ENCODE measurements at places on chromosomes 1 and 21. TPM values are rescaled to one million over a fixed set of nuclear protein-coding genes. Genes with fewer than 3 reads are reported as not detected.

NBPF8 gene
- 8.5 TPM for total RNA-seq

- H3K4me1 ChIP-seq, result peaks cover 87% of the 10 kb centered on the region
- H3K27ac ChIP-seq, result peak overlapping the region; percentile 18
- no peaks in the 10 kb centered on the region for H3K36me3 ChIP-seq
- H3K4me3 ChIP-seq, result no peak overlapping the region
Observed at GRCh38 chr1:27598902-27599528, 4.9 kb downstream of the AHDC1 start.

DNA sequence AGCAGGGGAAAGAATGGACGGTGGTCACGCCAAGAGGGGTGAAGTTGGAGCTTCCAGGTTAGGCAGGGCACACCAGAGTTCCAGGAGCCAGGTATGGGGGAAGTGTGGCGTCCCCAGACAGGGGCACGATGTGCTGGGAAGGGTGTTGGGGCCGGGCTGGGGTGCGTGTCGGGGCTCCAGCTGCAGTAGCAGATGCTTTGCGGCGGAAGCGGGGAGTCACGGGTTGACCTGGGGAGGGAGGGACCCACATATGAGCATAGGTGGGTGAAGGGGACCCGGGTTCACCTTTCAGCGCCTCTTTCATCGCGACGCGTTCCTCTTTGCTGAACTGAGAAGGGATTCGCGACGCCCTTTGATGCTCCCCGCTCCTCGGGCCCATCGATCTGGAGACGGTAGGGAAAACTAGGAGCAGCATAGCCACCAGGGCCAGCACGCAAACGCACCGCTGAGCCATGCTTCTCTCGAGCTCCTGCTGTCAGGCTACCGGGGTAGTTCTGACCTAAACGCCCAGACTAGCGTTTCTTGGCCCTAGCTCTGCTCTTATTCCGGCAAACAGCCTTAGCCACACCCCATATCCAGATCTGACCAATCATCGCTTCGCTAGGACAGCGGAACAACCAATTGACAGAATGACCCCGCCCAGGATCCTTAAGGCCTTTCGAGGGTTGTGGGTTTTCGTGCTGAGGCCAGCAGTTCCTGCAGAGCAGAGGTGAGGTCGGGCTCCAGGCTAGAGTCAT lies at the start of gene PM20D1:
Gene PM20D1, minus strand, starts transcription at position 514 of the 737 bp plus-strand sequence. Its CDS starts 60 bp downstream, at position 454.
- peak within 1 kb of the TSS; percentile 69 for H3K27ac ChIP-seq
- H3K27me3 ChIP-seq, result no peaks in the 10 kb centered on the region
- peak; percentile 92 for DNase-seq

- no peaks in the 10 kb centered on the region for H3K4me1 ChIP-seq
- no peaks in the 10 kb centered on the region for H3K36me3 ChIP-seq
Observed at GRCh38 chr1:214633686-214634085, 30.7 kb downstream of the CENPF start.

DNA sequence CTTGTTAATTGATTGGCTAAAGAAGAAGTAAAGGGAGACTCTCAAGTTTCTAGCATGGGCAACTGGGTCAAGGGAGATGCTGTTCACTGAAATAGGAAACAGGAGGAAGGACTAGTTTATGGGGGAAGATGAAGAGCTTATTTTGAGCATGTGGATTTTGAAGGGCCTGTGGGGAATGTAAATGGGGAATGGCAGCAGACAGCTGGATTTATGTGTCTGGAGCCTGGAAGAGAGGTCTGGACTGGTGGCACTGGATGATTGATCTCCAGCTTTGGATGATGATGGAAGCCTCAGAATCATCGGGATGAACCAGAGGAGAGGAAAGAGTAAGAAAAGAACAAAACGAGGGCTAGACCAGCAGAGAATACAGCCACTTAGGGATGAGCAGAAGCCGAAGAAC lies 54.9 kb upstream of the ENAH start:
- H3K27me3 ChIP-seq, result no peaks in the 10 kb centered on the region
- no peaks in the 10 kb centered on the region for H3K36me3 ChIP-seq
- DNase-seq, result no peak

DNA sequence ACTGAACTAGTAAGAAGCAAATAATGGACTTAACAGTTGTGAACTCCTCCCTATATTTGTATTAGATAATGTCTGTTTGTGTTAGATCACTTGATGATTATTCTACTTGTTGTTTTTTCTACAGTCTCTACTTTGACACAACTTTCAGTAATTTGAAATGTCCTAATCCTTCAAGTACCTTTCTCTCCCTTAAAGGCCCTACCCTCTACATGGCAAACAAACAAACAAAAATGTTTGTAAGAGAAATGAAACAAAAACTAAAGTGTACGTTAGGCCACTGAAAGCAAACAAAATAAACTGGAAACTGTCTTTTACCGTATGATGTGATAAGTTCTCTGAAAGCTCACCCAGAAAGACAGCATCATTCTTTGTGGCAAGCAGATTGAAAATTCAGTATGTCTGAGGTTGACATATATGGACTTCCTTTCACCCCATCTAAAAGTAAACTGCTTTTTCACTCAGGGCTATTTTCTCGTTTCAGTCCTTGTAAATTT lies 255.9 kb upstream of the SNX7 start:
- peak overlapping the region; percentile 60 for H3K27ac ChIP-seq
- H3K36me3 ChIP-seq, result no peaks in the 10 kb centered on the region
- peak overlapping the region; percentile 5 for H3K4me3 ChIP-seq
- H3K4me1 ChIP-seq, result no peaks in the 10 kb centered on the region
- H3K27me3 ChIP-seq, result no peaks in the 10 kb centered on the region
- no peak for DNase-seq

DNA sequence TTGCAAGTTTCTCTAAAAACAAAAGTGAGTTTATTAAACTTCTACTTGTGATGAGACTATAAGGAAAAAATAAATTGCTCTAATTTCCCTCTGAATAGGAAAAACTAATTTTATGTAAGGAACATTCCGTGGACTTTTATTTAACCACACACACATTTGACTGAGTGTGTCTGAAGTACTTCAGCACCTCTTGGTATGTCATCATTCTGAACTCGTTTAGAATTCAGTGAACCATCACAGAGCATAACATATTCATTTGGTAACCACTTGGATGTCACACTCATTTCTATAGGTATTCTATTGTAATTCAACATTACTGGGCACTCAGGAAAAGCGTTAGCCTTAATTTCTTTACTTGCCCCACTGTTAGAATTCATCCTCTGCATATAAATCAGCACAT lies 79.1 kb downstream of the RGS21 start:
- no peaks in the 10 kb centered on the region for H3K36me3 ChIP-seq
- H3K4me3 ChIP-seq, result no peak overlapping the region
- H3K27ac ChIP-seq, result no peak overlapping the region
- no peak for DNase-seq
- H3K4me1 ChIP-seq, result no peaks in the 10 kb centered on the region
